ENCODE measurements at places on chromosomes 6 and 20. TPM values are rescaled to one million over a fixed set of nuclear protein-coding genes. Genes with fewer than 3 reads are reported as not detected.

DNA sequence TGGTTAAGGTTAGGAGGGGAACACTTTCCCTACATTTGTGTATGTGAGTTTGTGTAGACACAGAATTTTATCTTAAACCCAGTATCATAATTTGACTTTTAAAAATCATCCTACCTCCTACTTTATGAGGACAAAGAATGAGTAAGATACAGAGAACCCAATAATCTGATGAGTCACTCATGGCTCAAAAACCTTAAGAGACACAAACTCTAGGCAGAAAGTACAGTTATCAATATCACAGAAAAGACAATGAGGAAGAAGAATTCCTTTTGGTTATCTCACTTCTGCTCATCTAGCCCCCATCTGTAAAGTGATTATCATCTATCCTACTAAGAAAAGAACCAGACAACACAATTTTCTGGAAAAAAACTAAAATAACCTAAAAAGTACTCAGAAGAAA lies 87.7 kb downstream of the EPB41L2 start:
- no peak for DNase-seq

DNA sequence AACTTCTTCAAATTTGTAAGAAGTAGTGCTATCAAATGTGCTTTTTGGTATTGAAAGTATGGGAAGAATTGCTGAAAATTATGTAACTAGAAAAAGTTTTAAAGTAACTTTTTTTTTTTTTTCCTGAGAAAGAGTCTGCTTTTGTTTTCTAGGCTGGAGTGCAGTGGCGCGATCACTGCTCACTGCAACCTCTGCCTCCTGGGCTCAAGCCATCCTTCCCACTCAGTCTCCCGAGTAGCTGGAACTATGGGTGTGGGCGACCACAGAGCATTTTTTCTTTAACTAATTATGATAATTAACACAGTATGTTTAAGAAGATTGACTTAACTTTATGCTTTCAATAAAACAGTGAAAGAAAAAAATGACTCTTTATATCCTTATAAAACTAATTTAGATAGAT lies 38.4 kb downstream of the BMP5 start:
- DNase-seq = no peak

Gene TTBK1
- 0.30 TPM for polyA plus RNA-seq

Gene UBD
- polyA plus RNA-seq = 0.48 TPM

Gene KCNG1
- 4.1 TPM for polyA plus RNA-seq

All from left renal pelvis (tissue), 4 donors.